ENCODE measurements at places on chromosomes 11 and 22.

DNA sequence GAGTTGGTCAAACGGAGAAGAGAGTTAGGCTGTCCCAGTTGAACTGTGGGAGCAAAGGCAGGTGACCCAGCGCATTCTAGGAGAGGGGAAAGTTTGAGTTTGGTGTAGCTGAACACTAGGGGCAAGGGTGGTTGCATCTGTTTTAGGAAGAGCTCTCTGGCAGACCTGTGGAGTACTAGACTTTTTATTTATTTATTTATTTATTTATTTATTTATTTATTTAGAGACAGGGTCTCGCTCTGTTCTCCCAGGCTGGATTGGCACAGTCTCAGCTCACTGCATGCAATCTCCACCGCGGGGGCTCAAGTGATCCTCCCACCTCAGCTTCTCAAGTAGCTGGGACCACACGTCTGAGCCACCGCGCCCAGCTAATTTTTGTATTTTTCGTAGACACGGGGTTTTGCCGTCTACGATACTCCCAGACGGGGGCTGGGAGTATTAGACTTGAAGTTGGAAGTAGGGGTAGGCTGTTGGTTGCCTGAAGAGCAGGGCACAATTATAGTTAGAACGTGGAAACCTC lies 950 bp upstream of the ACER3 start:
- ATAC-seq: no peak

DNA sequence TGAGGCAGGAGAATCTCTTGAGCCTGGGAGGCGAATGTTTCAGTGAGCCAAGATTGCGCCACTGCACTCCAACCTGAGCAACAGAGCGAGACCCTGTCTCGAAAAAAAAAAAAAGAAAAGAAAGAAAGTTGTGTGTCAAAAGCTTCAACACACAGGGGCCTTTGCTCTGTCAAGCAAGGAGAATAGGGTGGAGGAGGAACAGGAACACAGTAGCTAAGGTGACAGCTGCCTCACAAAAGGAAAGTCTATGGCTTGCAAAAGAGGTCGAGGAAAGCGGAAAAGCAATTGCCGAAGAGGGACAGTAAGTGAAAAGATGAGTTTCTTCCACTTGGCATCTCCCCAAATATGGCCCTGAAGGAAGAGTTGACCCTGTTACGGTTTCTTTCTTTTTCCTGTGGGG lies 26.5 kb upstream of the TMA7B start:
- no peak for ATAC-seq

DNA sequence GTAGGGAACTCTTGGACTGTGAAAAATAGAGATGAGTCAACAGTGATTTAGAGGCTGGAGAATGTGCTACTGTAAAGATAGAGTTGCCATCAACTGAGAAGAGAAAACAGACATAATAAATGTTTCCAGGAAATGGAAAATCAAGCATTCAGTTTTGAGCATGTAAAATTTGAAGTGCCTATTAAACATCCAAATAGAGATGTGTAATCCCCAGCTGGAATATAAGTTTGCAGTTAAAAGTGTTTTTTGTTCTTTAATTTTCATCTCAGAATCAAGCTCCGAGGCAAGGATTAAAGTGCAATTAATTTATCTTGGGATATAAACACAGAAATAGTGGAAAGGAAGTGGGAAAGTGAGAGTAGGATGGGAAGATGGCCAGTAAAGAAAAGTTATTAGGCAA lies 666.0 kb upstream of the RAG2 start:
- ATAC-seq: no peak

GRCh38 chr11:110373051-110373702 lies 56.6 kb upstream of the FDX1 start:
- peak; percentile 50 for ATAC-seq

- no peak for ATAC-seq
These were observed 12.1 kb downstream of the TRIM51 start for GRCh38 chr11:55895216-55895615.

DNA sequence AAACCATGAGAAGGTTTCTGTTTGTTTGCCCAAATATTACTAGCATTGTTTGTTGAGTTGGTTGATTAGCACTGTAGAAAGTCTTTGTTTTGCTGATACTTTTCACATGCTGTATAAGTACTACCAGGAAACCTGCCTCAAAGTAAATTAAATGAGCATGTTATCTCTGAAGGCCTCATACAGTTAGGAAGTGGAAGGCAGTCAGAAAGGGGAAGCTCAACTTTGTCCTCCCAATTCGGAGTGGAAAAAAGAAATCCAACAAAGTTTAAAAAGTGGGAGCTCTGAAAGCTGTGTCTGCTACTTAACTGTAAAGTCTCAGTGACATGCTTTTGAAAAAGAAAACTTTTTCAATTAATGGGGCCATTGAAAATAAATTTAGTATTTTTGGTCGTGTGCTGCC lies 188.3 kb upstream of the BLID start:
- no peak for ATAC-seq

GRCh38 chr11:86760577-86760976 lies 39.8 kb upstream of the PRSS23 start:
- ATAC-seq: no peak

- peak; percentile 77 for ATAC-seq
These were observed 54.4 kb upstream of the JAM3 start for GRCh38 chr11:134014511-134014910.

GRCh38 chr11:58027341-58027740 lies 3.4 kb upstream of the OR6Q1 start:
- no peak for ATAC-seq

- ATAC-seq: peak; percentile 69
These were observed 79.1 kb upstream of the LMO2 start for GRCh38 chr11:33970984-33971466.

DNA sequence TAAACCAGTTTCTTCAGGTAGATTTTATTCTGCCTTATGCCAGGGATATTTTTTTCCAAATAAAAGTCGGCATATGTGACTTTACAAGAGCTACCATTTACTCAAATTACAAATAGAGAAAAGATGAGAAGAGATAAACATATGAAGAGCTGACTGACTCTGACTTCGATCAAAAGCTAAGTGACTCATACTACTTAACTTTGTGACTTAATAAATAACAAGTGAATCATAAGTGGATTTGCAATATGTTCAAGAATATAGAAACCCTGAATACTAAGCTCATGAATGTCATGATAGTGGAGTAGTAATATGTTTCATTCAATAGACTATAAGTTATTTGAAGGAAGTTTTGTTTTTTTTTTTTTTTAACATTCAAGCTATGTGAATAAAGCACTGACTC lies 130.5 kb upstream of the ANO3 start:
- ATAC-seq: no peak

- peak; percentile 89 for ATAC-seq
These were observed 219.9 kb downstream of the MN1 start for GRCh38 chr22:27581688-27582087.

- no peak for ATAC-seq
These were observed 4.2 kb upstream of the FAM118A start for GRCh38 chr22:45305456-45306075.

DNA sequence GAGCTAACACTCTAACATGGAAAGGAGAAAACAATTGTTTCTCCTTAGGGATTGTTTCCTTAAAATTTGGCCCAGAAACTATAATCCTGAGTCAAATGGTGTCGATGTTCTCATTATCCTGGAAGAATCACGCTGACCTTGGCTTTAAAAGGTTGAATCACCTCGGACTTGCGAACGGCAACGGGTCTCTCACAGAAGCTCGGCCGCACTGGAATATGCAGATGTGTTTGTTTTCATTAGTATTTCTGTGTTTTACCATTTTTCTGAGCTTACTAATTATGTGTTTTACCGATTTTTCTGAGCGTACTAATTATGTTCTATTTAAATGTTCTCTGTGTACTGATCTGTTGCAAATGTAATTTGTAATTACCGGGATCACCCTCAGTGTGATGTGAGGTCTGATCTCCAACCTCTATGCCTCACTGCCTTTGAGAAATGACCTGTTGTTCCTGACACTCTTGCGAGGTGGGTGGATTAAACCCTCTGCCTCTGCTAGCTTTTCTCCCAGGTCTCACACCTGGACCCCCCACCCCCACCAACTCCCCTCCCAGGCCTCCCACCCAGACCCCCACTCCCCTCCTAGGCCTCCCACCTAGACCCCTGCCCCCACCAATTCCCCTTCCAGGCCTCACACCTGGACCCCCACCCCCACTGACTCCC lies 38.3 kb upstream of the BRSK2 start:
- ATAC-seq: no peak

- no peak for ATAC-seq
These were observed 31.3 kb upstream of the IGLL5 start for GRCh38 chr22:22856364-22856763.

GRCh38 chr11:65578667-65579066 lies 2.8 kb downstream of the EHBP1L1 start:
- ATAC-seq: no peak

- ATAC-seq: no peak
These were observed 67.9 kb upstream of the OR4B1 start for GRCh38 chr11:48148749-48149148.

DNA sequence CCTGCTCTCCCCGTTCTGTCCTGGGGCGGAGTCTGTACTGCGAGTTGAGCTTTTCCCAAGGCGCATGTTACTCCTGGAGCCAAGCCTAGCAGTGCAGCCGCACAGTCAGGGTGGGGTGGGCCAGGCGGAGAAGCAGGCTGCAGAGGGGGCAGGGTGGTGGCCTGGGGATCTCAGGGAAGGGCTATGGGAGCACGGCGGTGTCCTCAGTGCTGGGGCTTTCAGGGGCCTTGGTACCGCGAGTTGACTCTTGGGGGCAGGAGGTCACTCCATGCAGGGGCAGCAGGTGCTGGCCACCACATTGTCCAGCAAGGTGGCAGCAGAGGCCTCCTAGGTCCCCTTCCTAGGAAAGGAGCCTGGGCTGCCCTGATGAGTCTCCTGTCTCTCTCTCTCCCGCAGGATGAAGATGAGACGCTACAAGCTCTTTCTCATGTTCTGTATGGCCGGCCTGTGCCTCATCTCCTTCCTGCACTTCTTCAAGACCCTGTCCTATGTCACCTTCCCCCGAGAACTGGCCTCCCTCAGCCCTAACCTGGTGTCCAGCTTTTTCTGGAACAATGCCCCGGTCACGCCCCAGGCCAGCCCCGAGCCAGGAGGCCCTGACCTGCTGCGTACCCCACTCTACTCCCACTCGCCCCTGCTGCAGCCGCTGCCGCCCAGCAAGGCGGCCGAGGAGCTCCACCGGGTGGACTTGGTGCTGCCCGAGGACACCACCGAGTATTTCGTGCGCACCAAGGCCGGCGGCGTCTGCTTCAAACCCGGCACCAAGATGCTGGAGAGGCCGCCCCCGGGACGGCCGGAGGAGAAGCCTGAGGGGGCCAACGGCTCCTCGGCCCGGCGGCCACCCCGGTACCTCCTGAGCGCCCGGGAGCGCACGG lies 14.9 kb upstream of the MIEF1 start:
- no peak for ATAC-seq

DNA sequence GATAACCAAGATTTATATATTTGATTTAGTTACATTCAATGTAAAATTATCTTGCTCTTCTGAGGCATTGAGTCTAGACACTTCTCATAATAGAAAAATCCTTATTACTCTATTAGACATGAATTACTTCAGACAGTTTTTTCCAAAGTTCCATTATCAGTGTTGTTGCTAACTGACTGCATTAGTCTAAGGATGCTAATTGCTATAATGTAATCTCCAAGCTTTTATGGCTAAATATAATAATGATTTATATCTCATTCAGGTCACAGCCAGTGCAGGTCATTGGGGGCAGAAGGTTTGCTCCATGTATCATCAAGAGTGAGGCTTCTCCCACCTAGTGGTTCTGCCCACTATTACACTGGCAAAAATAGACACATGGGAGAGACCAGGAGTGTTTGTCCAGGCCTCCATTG lies 377.2 kb upstream of the DDI1 start:
- no peak for ATAC-seq

GRCh38 chr11:123181075-123181474 lies 14.0 kb downstream of the CLMP start:
- ATAC-seq: peak; percentile 58

DNA sequence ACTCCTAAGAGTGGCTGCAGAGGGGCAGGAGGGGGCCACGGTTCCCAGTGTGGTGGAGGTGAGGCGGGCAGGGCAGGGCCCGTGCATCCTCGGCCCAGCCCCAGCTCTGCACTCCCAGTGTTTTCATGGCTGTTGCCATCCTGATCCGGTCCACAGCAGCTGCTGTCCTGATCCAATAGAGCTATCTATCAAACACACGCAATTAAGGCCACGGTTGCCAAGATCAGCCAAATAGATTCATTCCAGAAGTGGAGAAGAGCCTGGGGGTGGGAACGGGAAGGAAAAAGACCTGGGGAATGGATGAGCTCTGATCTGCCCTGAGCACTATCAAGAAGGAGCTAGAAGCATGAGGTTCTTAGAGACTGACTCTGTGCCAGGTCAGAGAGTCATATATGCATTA lies 160.9 kb upstream of the SYT13 start:
- no peak for ATAC-seq

DNA sequence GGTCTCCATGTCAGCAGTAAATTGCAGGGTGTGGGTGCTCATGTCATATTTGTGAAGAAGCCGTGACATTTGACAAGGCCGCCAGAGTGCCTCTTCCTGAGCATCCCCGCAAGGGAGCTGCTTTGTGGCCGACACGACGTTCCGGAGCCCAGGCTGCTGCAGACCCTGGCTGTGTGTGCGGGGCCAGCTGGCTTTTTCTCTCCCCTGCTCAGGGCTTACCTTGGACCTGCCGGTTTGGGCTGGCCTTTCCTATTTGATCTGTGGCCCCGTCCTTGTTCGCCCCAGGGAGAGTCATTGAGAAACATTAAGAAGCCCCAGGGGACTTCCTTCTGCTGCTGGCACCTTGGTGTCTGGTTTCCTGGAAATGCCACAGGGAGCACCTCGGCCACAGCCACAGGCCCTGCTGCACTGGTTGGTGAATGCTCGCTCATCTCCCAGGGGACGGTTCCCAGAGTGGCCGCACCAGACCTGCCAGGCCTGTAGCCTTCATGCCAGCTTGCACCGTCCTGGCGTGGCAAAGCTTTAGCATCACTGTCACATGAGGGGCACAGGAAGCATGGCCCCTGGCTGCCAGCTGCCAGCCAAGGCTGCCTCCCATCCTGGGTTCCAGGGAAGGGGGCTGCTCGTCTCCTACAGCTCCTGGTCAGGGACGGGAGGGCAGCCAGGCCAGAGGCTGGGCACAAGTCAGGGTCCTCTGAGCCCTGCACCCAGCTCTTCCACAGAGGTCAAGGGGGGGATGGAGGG lies 5.4 kb downstream of the GRK2 start:
- ATAC-seq: no peak

DNA sequence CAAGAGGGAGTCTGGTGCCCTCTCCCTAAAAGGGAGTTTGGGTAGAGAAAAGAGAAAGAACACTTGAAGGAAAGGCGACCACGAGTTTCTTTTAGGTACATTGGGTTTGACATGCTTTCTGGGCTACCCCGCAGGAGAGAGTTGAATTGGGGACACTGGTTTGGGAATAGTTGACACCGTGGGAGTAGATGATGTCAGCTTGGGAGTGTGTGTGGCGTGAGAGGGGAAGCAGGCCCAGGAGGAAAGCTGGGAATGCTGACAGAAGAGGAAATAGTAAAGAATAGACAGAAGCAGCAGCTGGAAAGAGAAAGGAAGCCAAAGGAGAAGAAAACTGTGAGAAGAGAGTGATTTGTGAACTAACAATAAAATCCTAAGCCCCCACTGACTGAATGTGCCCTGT lies 442.9 kb downstream of the DYNC2H1 start:
- no peak for ATAC-seq

Data from gastroesophageal sphincter (tissue), 4 donors.